ENCODE measurements at places on chromosomes 7 and 10.

DNA sequence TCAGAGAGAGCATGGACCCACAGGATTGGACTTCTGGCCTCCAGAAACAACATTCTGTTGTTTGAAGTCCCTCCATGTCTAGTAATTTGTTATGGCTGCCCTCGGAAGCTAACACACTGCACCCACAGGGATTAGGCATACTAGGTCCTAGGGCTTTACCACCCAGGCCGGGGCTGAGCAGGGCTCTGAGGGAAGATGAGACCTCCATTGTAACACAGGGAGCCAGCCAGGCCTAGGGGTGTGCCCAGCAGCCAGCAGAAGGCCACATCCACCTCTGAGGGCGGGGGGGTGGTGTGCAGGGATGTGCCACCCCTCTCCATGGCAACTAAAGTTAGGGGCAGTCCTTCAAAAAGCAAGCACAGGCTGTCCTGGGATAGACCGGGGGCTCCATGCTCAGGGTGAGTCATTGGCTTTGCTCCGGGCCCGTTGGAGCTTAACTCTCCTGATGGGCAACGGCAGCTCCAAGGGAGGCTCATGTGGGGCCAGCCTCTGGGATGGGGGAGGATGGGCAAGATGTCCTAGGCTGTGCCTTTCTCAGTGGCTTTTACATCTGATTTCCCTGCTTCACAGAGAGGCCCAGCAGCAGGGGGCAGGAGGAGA is 96.6 kb upstream of the GPR26 start:
- DNase-seq = no peak

GRCh38 chr7:151172273-151173141 is 5.0 kb upstream of the GBX1 start:
- peak; percentile 50 for DNase-seq

- DNase-seq = no peak
Observed at GRCh38 chr10:29798921-29799690, 164.3 kb upstream of the SVIL start.

- DNase-seq = no peak
Observed at GRCh38 chr10:83543691-83544462, 595.4 kb upstream of the GHITM start.

- DNase-seq = no peak
Observed at GRCh38 chr7:16889305-16889704, 7.5 kb upstream of the AGR3 start.

DNA sequence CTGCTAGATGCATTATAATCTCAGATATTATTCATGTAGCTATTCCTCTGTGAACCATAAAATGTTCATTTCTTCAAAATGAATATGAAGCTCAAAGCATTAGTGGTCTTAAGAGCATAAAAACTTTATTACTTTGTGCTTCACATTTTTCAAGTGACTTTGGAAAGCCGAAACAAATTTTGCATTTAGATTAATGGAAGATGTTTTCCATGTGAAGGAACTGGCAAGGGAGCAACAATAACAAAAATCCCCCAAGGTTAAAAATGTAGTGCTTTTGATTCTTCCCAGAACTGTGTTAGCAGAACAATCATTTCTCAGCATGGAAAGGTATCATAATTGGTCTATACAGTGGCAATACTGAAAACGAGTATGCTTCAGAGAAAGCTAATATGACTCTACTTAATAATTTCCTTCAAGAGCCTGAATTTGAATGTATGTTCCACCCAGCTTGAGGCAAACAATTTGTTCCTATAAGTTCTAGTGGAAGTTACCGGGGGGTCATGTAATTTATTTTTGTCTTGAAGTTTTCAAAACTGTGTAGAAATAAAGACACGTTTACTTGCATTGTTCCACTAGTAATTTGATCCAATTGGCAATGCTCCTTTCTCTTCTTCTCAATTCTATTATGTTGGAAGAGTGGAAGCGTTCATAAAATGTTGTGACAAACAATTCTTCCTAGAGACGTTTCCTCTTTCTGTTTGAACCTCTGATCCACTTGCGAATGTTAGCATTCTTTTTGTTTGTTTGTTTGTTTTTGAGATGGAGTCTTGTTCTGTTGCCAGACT is 665.4 kb downstream of the AUTS2 start:
- DNase-seq = no peak

DNA sequence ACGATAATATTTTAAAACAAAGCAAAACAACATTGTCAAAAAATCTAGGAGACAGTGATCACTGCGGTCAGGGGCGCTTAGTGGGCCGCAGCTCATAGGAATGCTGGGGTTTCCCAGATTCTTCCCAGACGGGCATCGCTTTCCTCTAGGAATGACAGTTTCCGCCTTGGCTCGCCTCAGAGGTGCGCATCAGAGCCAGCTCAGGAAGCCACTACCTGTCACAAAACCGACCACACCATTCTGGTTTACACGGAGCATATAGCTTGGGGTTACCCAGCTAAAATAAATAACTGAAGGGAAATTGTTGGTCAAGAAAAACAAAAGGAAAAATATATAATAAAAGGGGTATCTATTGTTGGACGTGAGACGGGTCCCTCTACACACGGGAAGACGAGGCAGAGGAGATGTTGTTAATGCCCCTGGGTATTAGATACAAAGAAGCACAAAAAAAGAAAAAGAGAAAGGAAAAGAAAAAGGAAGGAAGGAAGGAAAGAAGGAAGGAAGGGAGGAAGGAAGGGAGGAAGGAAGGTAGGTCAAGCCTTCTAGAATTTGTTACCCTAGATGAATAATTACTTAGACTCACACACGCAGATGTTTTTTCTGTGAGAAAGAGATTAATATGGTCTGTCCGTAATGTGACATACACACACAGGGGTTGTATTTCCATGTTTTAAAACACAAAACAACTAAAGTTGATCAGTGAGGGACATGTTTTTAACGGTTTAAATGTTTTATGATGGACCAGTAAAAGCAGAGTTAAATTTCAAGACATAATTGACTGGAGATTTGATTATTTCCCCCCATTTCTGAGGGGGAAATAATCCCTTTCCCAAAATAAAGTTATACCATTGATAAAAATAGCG is 292.4 kb upstream of the NFE2L3 start:
- no peak for DNase-seq

DNA sequence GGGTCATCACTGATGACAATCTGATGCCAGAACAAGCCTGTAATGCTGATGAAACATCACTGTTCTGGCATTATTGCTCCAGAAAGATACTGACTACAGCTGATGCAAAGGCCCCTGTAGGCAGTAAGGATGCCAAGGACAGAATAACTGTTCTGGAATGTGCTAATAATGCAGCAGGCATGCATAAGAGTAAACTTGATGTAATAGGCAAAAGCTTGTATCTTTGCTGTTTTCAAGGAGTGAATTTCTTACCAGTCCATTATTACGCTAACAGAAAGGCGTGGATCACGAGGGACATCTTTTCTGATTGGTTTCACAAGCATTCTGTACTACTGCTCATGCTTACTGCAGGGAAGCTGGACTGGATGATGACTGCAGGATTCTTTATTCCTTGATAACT is 18.7 kb downstream of the LCOR start:
- no peak for DNase-seq

DNA sequence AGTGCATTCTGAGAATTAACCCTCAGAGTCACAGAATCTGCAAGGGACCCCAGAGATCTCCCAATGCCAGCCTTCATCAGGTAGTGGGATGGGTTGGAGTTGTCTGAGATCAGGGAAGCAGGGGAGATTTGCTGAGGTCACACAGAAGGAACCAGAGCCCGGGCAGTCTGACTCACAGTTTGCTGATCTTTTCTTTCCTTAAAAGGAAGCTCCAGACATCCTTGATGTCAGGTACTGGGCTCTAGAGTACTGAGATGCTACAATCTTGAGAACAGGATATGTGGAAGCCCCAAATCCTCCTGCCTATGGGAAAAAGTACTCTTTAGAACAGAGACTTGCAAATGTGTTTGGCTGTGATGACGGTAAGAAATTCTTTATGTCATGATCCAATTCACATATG is 706 bp downstream of the TBATA start:
- DNase-seq = no peak

DNA sequence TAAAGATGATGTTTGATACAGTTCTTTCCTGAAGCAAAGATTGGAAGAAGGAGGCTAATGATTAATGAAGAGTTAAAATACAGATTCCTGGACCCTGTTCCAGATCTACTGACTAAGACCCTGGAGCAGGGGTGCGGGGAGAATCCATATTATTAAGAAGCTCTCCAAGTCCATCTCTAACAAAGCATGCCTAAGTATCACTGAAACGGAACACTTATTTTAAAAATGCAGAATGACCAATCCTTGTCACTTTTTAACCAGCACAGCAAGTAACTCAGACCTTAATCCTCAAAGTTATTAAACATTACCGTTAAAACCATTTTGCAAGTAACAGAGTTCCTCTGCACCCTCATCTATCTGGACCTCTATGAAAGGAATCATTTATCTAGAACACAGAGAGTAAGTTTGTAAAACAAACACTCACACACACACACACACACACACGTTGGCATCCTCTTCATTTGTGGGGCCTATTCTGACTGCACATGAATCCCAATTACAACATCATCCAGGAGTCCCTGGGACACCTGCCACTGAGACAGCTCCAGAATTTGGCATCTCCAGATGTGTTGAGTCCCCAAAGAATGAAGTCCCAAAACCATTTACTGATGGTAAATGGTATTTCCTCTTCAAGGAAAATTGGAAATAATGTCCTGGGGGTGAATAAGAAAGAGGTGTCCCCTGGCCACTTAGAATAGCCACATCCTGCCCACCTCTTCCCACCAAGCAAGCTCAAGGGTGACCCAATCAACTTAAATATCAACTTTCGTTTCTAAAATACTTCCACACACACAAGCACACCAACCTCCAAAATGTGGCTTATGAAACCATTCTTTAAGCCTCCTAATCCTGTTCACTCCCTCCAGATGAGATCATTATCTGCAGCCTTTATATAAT is 117.5 kb downstream of the PARD3 start:
- DNase-seq = no peak

- DNase-seq = no peak
Observed at GRCh38 chr7:108486291-108486966, 30.2 kb upstream of the NRCAM start.

DNA sequence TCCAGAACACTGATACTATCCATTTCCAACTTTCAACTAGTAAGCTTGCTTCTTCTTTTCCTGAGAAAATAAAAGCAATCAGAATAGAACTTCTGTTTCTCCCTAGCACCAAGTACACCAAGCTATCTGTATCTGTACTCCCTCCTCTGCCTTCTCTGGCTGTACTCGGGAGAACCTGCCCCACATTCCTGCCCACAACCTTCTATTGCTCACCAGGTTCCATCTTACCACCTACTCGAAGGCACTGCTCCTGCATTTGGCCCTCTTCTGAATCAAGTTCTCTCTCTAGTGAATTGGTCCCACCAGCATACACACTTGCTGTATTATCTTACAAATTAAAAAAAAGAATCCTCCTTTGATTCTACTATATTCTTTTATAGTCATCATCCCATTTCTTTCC is 169.6 kb upstream of the PTN start:
- DNase-seq = no peak

- no peak for DNase-seq
Observed at GRCh38 chr10:88184543-88185297, 321.3 kb downstream of the PTEN start.

DNA sequence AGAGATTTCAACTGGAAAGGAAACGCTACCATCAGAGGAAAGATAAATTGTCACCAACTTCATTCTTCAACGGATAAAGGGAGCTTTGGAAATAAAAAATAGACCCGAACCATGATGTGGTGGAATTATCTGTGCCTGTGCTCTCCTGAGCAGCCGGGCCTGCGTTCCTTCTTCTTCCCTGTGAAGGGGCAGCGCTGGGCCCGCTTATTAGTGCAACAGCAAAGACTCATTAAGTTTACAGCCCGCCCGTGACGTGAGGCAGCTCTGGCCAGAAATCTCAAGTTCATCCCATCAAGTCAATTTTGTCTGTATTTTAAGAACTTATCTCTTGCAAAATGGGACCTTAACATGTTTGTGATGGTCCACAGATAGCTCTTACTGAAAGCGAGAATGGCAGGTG is 193.7 kb downstream of the ADARB2 start:
- DNase-seq = no peak

DNA sequence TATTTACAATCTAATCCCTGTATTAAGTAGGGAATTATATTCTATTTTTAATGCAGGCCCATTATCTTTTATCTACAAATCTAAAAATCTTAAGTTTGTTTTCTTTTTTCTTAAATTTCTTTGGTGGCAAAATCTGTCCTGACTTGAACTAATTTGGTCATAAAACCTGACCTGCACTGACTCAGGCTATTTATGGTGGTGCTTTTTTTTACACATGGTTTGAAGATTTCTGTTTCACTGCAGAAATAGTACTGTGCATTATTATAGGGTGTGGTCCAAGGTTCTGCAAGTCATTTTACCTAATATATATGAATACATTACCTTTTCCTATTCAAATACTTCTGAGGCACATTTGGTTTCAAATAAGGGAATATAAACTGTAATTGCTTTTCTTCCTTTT is 137.0 kb downstream of the CD36 start:
- DNase-seq = no peak

DNA sequence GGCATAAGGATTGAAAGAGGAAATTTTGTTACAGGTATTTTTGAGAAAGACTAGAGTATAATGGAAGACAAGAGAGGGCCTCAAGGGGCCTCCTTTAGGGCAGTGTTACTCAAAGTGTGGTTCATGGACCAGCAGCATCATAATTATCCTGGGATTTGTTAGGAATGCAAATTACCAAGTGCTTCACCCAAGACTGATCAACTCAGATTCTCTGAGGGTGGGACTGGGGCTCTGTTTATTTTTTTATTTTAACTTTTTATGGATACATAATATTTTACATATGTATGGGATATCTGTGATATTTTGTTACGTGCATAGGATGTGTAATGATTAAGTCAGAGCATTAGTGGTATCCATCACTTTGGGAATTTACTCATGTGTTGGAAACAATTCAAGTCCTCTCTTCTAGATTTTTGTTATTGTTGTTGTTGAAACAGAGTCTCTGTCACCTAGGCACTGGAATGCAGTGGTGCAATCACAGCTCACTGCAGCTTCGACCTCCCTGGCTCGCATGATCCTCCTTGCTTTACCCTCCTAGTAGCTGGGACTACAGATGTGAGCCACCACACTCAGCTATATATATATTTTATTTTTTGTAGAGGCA is 2.2 kb upstream of the KCTD7 start:
- no peak for DNase-seq

- DNase-seq = no peak
Observed at GRCh38 chr7:107692501-107692900, 31.9 kb downstream of the SLC26A4 start.

DNA sequence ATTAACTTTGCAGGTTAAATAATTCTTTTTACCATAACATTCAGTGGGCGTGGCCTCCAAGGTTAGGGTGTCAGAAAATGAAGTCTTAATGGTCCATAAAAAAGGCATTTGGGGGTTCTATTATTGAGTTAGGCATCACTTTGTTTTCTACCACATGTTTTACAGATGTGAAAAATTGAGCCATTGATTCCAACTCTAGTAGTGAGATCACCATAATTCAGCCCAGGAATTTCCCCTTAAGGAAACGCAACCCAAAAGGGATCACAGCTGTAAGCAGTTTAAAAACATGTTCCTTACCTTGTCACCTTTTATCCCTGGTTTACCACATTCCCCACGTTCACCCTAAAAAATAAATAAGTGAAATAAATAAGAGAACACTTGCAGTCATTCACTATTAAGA is 24.9 kb downstream of the COL28A1 start:
- DNase-seq = no peak

- DNase-seq = no peak
Observed at GRCh38 chr7:132965951-132966350, 115.9 kb downstream of the CHCHD3 start.

GRCh38 chr7:158228986-158229385 is 358.6 kb downstream of the PTPRN2 start:
- peak; percentile 13 for DNase-seq
